ENCODE measurements at places on chromosomes 12 and 14. TPM values are rescaled to one million over a fixed set of nuclear protein-coding genes. Genes with fewer than 3 reads are reported as not detected.

The PRH2 gene
- not detected for total RNA-seq

The POTEM gene
- not detected for total RNA-seq

The RHEBL1 gene
- total RNA-seq, result 19.7 TPM

The AVPR1A gene
- total RNA-seq, result not detected

The GDF3 gene
- total RNA-seq, result not detected

- no peak for DNase-seq
Measured at GRCh38 chr14:68512088-68512487, 280.8 kb downstream of the ZFP36L1 start.

GRCh38 chr12:98370976-98371375 lies 144.4 kb upstream of the TMPO start:
- DNase-seq, result no peak

DNA sequence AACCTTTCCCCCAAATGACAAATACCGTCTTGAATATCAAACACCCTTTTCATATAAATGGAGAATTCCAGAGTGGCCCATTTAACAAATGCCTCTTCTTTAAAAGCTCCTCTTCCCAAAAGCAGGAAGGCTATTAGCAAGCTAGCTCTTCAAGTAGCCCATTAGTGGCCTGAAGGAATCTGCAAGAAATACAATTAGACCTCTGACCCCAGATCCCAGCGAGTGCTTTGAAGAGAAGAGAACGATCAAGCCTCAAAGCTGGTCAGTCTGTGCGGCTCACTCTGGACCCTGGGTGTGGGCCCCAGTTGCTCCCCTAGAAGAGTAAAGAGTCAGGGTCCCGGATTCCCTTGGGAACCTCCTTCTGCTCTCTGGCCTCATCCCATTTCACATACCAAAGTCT lies 325.6 kb downstream of the NUAK1 start:
- DNase-seq, result no peak

DNA sequence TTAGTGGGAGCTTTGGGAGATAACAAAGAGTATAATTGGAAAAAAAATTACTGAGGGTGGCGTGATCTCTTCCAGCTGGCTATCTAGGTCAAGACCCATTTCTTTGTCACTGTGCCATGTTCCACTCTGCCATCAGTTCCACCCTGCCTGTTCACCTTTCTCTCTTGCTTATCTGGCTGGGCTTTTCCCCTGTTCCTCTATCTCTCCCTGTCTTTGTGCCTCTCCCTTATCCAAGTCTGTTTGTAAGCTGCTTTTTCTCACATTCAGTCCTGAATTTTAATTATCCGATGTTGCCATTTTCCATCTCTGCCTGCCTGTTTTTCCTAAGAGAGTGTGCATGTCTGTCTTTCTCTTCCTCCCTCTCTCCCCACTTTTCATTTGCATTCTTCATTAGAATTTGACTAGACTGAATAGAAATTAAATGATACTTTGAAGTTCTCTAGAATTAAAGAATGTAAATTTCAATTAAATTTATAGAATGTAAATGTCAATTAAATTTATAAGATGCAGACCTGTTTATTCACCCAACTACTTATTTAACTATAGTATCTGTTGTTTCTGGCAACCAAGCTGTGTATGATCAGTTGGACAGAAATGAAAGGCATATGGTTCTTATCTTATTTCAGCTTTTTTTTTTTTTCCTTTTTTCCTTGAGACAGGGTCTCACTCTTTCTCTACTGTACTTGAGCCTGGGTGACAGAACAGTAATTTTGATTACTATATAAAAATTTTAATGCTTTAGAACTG lies 40.9 kb upstream of the A2ML1 start:
- no peak for DNase-seq

GRCh38 chr12:131347345-131347714 lies 363.6 kb upstream of the SFSWAP start:
- DNase-seq, result no peak

DNA sequence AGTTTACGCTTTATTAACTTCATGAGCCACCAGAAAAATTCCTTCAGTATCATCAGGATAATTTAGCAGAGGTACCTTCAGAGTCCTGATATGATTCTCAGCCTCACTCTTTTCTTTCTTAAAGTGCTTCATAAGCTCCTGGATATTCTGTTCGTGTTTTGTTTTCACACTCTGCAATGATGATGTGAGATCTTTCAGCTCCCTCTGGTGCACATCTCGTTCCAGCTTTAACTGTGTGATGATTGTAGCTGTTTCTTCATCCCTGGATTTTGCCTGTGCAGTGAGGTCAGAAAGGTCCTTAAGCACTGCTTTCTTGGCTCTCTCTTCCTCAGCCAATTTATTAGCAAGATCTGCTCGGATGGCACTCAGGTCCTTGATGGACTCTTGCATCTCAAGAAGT lies 156.7 kb downstream of the CEP128 start:
- no peak for DNase-seq

DNA sequence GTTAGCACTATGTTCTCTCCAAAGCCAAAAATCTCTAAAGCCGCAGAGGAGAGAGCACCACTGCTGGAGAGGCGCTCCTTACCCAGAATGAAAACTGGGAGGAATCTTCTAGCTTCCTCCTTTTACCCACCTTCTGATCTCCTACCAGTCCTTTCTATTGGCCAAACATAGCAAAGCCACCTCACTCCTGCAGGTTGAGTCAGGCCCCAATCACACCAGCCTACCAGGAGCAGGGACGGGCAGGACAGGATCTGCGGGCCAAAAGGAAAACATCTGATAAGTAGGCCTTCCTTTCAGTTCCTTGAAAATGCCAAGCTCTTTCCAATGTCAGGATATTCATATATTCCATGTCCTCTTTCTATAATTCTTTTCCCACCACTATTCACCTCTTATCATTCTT lies 197.7 kb upstream of the CNOT2 start:
- no peak for DNase-seq

DNA sequence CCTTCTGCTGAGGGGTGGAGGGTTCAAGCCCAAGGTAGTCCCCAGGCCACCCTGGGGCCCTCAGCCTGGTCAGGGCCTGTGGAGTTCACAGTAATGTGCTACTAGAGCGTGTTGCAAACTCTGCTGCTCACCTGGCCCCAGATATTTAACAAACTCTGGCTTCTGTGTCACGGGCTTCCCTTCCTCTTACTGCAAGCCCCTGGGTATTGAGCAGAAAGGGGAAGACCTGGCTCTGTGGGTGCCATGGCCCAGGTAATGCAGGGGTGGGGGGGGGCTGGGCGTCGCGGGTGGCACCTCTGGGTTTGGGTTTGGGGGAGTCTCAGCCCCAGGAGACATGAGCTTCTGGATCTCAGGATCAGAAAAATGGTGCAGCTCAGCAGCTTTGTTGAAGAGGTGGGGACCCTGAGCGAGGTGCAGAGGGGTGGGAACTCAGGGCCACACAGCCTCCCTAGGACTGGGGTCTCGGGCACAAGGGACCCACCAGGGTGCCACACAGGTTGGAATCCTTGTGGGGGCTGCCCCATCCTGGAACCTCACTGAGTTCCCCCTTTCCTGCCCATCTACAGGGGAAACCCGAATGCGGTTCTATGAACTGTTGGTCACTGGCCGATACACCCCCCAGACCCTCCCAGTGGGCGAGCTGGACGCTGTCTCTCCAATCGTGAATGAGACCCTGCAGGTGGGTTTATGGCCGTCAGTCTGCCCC lies 4.0 kb downstream of the SETD1B start:
- no peak for DNase-seq

DNA sequence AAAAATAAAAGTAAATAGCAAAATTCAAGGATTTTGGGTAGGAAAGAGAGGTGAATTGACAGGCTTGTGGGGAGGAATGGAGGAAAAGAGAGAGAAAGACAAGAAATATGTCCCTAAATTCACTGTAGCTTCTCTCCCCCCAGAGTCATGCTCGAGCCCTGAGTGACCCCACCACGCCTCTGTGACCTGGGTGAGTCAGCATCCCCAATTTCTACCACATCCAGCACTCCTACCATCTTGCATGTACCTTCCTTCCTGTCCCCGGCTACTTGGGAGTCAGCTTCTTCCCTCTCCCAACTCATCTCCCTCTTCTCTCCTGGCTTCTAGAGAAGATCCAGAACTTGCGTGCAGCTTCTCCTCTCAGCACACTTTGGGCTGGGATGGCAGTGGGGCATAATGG lies 9.8 kb downstream of the ZNF219 start:
- no peak for DNase-seq

- no peak for DNase-seq
Measured at GRCh38 chr12:50419112-50419909, 18.6 kb downstream of the LARP4 start.

DNA sequence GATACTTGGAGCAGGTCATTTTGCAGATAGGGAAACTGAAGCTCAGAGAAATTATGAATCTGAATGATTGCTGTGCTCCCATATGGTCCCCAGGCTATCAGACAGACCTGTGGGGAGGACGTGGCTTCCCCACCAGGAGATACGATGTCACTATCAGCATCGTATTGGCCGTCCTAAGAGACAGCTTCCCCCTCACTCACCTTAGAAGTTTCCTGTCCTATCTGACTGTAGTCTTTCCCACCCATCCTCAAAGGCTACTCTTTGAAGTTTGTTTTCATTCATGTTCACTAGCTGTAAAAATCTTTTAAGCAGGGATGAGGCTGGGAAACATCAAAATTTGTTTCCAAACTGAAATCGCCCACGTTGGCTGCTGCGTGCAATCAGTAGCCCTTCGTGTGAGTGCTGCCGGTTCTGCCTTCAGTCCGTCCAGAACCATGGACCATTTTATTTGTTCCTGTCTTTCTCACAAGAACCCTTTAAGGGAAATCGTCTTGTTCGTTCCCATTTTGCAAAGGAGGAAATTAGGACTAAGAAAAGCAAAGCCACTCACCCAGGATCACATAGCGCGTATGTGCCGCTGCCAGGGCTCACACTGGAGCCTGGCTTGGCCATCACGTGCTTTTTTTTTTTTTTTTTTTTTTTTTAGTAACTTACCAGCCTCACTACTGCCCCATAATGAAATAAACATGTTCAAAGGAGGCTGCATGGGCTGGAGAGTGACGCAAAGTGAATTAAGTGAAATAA lies 1.0 kb upstream of the KDM2B start:
- DNase-seq, result no peak

DNA sequence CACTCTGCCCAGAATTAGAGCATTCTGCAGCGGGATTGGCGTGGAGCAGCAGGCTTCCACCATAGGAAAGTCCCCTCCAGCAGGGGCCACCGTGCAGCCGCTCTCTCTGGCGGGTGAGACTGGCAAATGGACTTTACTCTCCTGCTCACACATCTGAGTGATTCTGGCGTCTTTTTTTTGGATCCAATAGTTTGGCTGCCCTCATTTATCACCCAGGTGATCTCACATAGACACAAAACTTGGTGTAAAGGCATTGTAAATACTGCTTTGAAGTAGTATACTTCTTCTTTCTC lies 130.3 kb downstream of the TGFB3 start:
- no peak for DNase-seq

DNA sequence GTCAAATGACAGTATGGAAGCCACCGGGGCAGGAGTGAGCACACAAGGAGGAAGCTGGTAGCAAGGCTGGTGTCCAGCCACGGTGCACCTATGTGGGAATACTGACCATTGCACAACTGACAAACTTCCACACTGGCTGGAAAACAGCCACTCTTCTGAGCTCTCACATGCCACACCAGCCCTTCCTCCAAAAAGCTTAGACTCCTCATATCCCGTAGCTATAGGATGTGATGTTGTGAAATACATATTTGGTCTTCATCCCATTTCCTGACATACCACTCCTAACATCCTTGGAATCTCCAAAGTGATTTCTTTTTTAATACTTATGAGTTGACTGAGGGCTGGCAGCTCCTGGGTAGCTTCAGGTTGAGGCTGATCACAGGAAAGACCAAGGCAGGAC lies 103.6 kb downstream of the NTF3 start:
- no peak for DNase-seq

GRCh38 chr12:128872303-128872702 lies 19.0 kb downstream of the GLT1D1 start:
- no peak for DNase-seq

- DNase-seq, result no peak
Measured at GRCh38 chr14:102046337-102047278, 40.2 kb downstream of the HSP90AA1 start.

DNA sequence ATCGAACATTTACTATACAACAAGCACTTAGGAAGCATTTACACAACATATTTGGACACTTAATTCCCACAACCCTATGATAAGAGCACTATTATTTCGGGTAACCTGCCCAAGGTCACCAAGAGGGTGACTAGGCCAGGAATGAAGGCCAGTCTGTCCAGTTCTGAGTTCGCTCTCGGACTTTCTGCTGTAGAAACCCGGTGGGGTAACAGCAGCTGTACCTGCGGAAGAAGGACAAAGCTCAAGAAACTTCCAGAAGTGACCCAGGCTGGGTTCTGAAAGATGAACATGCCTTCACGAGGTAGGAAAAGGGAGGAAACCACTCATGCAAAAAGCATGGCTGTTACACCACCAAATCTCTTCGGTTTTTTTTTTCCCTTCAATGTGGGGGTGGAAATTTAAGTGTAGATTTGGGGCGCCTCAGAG lies 10.8 kb downstream of the PLA2G1B start:
- no peak for DNase-seq

DNA sequence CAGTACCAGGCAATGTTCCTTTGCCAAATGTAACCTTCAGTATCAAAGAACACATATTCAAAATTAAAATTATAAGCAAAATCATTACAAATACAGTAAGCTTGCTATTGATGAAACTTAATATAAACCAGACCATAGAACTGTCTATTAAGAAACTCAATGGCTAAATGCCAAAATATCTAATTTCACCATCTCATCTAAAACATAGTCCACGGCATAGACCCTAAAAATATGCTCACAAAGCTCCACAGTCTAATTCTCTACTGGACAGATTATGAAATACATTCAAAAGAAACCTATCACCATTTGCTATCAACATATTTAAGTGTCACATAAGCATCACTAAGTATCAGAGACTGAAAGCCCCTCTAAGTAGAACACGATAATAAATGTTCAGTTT lies 25.2 kb downstream of the DUSP16 start:
- DNase-seq, result no peak

DNA sequence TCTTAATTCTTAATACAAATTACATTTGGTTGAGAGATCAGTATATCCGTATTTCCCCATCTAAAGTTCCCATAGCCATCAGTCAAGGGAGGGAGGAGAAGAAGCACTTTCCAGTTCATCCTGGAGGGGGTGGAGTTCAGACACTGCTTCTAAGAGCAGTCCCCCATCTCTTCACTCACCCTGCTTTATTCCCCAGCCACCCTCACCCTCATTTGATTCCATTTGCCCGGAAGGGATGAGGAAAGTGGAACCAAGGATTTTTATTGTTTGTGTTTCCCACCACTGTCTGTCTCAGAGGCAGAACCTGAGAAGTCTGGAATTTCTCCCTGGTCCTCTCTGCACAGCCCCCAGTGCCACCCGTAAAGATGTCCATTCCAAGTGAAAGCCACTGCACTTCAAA lies 134.2 kb upstream of the HIF1A start:
- no peak for DNase-seq

GRCh38 chr12:106987846-106988245 lies 900 bp upstream of the MTERF2 start:
- DNase-seq, result no peak

DNA sequence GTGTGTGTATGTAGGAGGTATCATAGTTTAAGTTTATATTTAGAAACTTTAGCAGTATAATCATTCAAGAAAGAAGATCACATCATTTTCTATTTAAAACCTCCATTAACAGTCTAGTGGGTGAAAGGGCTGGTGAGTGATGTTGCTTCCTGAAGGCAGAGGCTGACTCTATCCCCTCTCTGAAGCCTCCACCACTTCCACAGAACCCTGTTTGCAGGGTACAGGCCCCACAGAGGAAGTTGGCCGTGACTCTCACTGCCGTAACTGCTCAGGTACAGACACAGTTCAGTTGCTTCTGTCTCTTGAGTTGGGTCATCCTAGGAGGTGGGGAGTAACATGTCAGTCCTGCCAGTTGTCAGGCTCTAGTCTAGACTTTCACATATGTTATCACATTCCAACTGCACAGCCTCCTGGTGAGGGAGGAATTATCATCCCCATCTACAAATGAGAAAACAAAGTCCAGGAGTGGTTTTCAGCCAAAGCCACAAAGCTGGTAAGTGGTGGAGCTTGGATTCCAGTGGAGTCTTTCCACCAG lies 31.5 kb downstream of the CFL2 start:
- DNase-seq, result no peak

Measured in activated naive CD4-positive, alpha-beta T cell treated with anti-CD3 and anti-CD28 coated beads, Interleukin-2, amount 50 U/mL, for 72 hours (primary cell).